ENCODE measurements at places on chromosomes 12 and 14. TPM values are rescaled to one million over a fixed set of nuclear protein-coding genes. Genes with fewer than 3 reads are reported as not detected.

Gene TNFAIP2
- polyA plus RNA-seq: 11.8 TPM

GRCh38 chr14:74838166-74838565, 37.8 kb downstream of the PROX2 start:
- peak; percentile 45 for DNase-seq

DNA sequence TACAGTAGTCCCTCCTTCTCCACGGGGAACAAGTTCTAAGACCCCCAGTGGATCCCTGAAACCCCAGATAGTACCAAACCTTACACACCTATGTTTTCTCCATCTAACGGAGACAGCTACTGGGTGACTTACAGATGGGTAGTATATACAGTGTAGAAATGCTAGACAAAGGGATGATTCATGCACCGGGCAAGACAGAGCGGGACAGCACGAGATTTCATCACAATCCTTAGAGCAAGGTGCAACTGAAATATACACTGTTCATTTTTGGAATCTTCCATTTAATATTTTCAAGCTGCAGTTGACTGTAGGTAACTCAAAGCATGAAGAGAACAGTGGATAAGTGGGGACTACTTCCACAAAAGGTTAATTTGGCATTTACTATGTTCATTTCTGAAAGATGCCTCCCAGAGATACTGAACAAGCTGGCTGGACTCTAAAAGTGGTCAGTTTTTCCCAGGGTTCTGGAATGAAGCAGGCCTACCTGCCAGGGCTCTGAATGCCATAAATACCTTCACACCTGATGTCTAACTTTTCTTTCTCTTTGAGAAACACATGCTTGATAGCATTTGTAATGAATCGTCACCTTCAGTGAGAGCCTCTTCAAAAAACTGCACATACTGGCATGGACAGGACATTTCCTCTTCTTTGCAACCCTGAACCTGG, 127.7 kb upstream of the FOXN3 start:
- DNase-seq: no peak

Gene DNAH10
- polyA plus RNA-seq: 0.24 TPM

- DNase-seq: peak; percentile 10
Measured at GRCh38 chr14:86654558-86655184, 1124.7 kb downstream of the FLRT2 start.

GRCh38 chr14:75198291-75198933, 22.0 kb upstream of the TMED10 start:
- DNase-seq: no peak

Gene NT5DC3
- polyA plus RNA-seq: 4.4 TPM

DNA sequence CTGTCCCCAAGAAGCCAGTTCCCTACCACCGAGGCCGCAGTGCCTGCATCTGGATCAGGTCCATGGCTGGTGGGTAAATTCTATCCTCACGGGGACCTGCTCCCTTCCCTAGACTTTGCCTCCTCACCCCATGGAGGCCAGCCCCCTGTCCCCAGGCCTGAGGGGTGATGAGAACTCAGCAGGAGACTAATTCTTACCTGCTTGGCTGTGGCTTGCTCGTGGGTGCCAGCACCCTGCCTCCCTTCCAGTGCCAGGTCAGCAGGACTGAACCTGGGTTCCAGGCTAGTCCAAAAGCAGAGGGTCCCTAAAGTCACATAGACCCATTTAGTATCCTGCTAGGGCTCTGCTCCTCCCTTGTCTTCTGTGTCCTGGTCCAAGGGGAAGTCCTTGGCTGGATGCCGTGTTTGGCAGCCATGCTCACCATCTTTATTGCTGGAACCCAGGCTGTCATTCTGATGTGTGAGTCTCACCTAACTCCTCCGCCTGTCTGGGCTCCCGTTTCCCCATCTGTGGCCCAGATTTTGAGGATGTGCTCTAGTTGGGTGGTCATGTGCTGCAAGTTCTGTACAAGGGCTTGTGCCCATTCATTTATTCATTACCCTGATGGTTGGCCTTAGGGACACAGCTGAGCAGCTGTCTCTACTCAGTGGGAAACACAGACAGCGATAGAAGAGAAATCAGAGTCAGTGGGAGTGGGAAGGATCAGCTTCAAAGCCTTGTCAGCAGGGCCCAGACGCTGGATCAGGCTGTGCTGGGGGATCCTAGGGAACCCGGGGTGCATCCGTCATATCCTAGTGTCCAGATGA, 949 bp downstream of the PLBD2 start:
- DNase-seq: peak; percentile 31

DNA sequence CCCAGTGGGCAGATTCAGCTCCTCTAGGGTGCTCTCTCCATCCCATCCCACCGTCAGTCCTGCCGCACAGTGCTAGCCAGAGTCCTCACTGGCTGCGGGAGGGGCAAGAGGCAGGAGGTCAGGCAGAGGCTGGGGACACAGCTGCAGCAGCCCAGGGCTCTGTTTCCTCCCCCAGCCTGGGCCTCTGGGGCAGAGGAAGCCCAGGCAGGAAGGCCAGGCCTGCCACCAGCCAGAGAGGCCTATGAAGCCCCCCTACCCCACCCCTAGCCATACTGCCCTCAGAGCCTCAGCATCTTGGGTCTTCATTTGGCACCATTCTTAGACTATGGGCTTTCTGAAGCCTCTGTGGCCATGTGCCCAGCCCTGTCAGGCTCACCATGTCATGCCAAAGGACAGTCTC, 3.4 kb downstream of the ACVRL1 start:
- no peak for DNase-seq

DNA sequence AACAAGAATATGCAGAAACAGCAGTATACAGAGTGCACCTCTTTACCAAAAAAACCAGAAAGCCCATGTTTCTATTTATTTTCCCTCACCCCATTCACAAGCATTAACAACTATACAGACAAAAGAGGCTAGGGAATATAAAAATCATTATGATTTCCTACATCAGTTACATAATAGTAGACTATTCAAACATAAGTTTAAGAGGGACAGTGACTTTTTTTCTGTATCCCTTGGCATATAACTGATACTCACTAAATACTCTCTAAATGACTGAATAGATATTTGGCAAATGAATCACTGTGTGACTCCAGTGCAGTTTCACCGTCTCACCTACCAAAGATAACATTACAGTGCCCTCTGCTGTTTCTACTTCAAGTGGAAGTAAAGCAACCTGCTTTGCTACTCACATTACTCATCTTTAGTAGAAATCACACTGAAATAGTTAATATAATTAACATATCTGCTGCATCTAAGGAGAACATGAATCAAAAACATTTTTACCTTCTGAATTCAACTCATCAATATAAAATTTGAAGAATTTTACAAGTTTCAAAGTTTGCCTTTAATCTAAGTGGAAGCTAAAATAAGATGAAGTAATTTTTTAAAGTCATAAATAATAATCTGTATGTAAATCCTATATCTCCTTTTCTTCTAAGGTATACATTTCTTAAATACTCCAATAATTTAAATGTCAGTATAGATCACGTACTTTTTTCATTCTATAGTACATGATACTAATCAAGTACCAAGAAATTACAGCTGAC, 103.8 kb downstream of the OSBPL8 start:
- peak; percentile 50 for DNase-seq

DNA sequence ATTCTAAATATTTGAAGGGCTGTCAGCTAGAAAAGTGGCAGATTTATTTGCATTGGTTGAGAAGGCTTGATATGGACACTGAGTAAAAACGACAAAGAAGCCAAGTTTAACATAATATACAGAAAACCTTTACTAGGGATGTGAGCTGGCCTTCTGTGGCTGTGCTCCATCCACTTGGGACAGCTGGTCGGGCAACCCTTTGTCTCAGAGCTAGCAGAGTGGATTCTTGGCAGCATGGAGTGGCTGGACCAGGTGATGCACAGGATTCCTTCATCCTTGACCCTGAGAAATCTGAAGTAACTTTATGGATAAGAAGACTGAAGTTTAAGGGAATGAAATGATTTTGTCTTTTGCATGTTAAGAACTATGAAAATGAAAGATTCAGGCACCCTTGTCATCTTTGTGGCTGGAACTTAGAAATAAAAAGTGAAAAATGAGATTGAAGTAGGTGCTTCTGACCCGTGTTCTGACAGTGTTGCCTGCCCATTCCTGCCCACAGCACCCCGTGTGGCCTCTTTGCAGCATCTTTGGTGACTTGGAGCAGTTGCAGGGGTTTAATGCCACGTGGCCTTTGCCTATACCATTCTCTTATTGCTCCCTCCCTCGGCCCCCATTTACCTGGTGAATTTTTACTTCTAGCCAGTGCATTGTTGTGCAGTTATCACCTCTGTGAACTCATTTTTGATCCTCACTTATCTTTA, 32.6 kb downstream of the PELI2 start:
- no peak for DNase-seq

GRCh38 chr12:25702553-25702952, 149.5 kb upstream of the LMNTD1 start:
- no peak for DNase-seq

DNA sequence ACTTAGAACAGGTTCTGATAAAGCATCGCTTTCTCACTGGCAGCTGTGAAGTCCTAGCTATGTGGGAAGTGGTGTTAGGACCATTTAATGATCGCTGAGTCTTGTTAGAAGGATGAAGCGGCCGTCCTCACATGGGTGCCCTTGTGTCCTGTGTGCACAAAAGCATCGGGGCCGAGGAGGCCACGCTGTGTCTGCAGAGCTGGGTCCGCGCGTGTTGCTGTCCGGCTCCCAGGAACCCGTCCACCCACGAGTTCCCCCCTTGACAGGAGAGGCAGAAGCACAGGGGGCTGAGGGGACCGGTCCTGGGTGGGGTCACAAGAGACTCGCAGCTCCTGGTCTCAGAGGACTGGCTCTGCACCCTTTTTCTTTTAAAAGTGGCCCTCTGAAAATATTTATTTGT, 90.4 kb downstream of the ADGRD1 start:
- no peak for DNase-seq

- DNase-seq: no peak
Measured at GRCh38 chr12:79124385-79124784, 259.8 kb downstream of the SYT1 start.

- no peak for DNase-seq
Measured at GRCh38 chr12:45235087-45236025, 19.5 kb downstream of the ANO6 start.

Gene NEUROD4
- not detected for polyA plus RNA-seq

Gene C3AR1
- 0.13 TPM for polyA plus RNA-seq

Gene SPIC
- not detected for polyA plus RNA-seq

Gene GDF11
- 4.5 TPM for polyA plus RNA-seq

DNA sequence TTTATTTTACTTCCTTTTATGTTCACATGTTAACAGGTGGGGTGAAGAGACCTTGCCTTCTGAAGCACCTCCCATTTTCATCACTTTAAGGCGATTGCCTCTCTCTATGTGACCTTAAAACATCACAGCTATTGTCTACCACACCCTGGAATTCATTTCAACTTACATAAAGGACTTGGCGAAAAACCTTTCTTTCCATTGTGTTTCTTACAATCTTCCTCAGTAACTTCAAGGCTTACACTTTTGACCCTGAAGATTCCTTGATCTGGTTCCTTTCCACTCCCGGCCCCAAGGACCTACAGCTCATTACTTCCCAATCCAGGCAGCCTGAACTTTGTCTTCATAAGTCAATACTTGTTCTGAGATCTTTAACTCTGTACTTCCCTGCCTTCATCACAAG, 443.3 kb downstream of the ADAMTS20 start:
- DNase-seq: no peak

GRCh38 chr12:83958997-83959396, 953.6 kb downstream of the SLC6A15 start:
- DNase-seq: no peak

Gene SDSL
- not detected for polyA plus RNA-seq

Gene AQP2
- polyA plus RNA-seq: not detected

Gene MNAT1
- 15.2 TPM for polyA plus RNA-seq

GRCh38 chr14:79395061-79395460, 816.2 kb downstream of the DIO2 start:
- no peak for DNase-seq

- DNase-seq: no peak
Measured at GRCh38 chr14:67919259-67920032, 99.9 kb downstream of the RAD51B start.

Gene KRT79
- polyA plus RNA-seq: not detected

DNA sequence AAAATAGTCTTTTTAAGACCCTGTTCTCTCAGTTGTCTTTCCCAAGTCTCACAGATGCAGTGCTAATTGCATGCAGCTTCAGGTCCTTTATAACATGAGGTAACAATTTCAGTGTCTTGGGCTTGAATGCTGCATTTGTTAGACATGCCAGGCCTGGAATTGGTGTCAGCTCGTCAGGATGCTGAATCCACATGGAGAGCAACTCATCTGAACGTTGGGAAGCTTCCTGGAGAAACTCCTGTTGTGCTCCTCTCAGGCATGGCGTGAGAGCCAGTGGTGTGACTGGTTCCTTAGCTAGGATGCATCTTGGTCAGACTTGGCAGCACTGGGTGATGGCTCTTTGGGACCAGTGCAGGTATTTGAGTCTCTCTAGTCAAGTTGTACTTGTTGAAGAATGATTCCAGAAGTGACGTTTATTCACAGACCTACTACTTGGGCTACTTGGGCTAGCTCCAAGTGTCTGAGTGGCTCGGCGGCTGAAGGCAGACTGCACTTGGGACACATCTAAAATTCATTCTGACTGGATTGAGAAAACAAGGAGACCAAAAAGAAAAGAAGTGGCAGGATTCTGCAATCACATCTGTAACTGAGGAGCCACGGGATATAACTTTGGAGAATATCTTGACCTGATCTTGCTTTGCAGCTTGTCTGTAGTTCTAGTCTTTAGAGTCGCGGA, 134.8 kb upstream of the ARHGAP5 start:
- DNase-seq: no peak

Gene SCAF11
- 76.1 TPM for polyA plus RNA-seq

DNA sequence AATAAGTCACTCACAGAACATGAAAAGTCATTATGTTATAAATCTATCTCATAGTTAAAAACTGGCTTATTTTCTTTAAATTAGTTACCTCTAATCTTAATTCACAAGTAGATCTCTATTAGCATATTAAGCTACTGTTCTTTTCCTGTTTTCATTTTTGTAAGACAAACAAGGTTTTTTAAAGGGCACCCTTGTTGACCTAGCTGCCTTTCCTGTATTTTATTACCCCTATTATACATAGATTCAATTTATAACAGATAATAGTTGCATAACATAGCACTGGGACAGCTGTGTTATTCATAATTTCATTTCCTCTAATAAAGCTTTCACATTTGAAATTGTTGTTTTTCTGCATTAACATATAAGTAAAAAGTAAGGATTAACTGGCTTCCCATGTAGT, 1500.7 kb upstream of the FLRT2 start:
- DNase-seq: no peak

Data from B cell (primary cell).